ENCODE measurements at places on chromosomes 12 and 14.

GRCh38 chr12:56143217-56143616, 9.2 kb upstream of the MYL6B start:
- DNase-seq = no peak

- DNase-seq = no peak
Observed at GRCh38 chr14:42736408-42736807, 1129.7 kb downstream of the LRFN5 start.

GRCh38 chr12:88142610-88142991, 494 bp downstream of the TMTC3 start:
- DNase-seq = peak; percentile 13

DNA sequence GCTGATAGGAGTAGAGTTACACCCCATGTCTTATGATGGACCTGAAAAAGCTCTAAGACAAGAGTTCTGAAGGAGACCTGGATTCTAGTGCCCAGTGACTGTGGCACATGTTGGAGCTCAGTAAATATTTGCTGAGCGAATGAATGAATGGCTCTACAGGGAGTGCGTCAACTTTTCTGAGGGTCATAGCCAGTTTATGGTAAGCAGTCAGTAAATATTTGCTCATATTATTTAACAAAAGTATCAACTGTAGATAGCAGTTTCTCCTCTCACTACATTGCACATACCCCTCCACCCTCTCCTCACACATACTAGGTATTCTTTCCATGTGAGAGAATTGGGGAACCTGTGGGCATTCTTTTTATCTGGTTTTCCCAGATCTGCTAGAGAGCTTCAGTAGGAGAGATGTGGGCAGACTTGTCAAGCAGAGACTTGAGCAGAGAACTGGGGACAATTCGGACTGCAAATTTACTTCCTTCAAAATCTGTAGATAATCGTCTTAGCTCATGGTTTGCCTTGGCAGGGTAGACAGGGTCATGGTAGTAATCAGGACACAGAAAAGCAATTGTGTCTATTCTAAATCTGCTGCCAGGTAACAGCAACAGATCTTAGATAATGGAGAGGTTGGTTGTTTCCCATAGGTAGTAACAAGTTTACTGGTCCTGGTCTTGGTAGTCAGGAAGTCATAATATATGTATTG, 5.7 kb downstream of the SLC4A8 start:
- no peak for DNase-seq

DNA sequence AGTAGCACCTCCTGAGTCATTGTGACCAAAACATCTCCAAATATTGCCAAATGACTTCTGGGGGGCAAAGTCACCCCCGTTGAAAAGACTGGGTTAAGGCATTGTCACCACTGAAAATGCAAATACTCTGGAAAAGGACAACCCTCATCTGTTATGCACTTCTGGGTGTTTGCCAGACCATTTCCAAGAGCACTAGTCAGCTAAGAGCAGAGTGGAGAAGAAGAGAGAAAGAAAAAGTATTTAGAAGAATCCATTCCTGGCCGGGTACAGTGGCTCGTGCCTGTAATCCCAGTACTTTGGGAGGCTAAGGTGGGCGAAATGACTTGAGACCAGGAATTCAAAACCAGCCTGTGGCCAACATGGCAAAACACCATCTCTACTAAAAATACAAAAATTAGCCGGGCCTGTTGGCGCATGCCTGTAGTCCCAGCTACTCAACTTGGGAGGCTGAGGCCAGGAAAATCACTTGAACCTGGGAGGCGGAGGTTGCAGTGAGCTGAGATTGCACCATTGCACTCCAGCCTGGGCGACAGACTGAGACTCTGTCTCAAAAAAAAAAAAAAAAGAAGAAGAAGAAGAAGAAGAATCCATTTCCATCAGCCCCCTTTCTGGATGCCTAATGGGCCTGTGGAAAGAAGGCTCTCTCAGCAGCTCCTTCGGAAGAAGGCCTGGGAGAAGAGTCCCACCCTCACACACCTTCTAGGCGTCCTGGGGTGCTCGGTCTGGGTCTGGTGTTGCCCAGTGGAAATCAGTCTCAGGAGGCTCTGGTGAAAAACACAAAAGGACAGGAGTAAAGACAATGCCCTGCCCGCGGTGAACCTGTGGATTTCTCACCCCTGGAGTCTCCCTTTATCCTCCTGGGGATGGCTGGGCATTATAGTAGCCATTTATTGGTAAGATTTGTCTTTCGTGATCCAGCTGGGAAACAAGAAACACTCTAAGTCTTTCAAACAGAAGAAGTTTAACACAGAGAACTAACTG, 3.5 kb upstream of the LTBR start:
- DNase-seq = no peak

- DNase-seq = no peak
Observed at GRCh38 chr12:19689801-19690472, 250.6 kb downstream of the AEBP2 start.

DNA sequence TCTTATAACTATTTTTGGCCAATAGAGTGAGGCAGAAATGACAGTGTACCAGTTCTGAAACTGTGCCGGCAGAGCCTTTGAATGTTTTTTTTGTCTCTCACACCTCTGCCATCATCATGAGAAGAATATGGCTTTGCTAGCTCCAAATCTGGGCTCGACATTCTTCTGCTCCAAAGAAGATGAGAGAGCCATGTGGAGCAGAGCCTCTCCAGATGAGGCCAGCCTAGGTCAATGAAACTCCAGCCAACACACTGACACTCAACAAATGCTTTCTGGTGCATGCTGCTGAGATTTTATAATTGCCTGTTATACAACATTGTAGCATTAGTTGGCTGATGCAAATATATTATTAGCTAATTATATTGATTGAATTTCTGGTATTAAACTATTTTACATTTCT, 154.7 kb downstream of the SLC38A4 start:
- DNase-seq = no peak

- no peak for DNase-seq
Observed at GRCh38 chr14:96165493-96166436, 38.9 kb upstream of the BDKRB2 start.

- no peak for DNase-seq
Observed at GRCh38 chr14:78524766-78525165, 354.6 kb downstream of the NRXN3 start.

- peak; percentile 80 for DNase-seq
Observed at GRCh38 chr14:89701211-89702043, 253.1 kb downstream of the EFCAB11 start.

DNA sequence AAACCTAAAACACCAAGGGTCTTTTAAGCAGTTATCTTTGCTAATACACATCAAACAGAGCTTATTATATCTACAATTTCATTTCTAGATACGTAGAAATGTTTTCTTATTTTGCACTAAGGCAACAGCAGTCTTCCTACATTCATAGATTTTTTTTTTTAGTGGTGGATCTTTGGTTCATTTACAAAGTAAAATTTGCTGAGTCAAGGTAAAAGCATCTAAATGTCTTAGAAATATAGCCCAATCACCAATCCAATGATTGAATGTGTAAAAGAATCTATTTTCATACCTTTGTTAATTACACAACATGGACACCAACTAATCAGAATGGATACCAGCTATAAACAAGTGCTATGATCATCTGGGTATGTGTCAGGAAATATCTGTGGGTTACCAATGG, 272.2 kb upstream of the TMPO start:
- DNase-seq = no peak

DNA sequence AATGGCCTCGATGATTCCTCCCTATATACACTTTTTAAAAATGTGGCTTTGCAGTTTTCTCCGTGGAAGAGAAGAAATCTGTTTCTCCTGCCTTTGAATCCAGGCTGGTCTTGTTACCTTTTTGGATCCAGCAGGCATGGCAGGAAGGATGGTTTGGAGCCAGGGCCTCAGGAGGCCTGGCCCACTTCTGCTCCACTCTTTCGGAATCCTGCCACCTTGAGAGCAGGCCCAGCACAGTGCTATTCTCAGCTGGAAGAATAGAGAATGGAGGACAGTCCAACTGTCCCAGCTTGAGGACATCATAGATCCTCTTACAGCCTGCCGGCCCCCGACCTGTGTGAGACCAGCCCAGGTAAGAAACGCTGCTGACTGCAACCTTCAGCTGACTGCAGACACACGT, 421.5 kb downstream of the FUT8 start:
- DNase-seq = no peak

DNA sequence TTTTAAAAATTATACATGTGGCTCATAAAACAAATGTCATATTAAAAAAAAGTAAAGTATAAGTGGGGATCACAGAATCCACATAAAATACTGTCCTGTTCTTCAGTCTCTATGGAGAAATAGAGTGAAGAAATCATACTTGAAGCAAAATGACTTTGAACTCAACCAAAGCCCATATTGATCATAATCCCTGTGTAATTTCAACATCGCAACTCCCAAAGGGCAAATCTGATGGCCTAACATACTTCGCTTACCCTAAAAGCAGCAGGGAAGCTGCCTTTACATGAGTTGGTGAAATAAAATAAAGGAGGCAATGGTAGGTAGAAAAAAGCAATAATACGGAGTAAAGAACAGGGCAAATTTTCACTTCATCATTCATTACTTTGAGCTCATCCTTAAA, 101.8 kb downstream of the CEP128 start:
- DNase-seq = no peak

DNA sequence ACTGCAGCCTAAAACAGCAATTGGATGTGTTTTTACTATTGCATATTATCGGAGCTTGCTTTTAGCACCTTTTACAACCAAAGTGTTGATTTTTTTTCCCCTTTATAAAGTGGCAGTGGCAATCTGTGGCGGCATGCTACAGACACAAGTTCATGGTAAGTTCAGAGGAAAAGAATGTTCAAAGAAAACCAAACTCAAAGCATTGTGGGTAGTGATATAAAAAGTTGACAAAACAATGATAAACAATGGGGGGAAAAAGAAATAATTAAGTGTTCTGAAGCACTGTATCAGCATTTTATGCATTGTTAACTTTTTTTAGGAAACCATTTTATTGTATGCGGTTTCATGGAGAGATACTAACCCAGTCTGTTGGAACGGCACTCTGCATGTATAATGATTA, 492.0 kb upstream of the SOX5 start:
- DNase-seq = no peak

DNA sequence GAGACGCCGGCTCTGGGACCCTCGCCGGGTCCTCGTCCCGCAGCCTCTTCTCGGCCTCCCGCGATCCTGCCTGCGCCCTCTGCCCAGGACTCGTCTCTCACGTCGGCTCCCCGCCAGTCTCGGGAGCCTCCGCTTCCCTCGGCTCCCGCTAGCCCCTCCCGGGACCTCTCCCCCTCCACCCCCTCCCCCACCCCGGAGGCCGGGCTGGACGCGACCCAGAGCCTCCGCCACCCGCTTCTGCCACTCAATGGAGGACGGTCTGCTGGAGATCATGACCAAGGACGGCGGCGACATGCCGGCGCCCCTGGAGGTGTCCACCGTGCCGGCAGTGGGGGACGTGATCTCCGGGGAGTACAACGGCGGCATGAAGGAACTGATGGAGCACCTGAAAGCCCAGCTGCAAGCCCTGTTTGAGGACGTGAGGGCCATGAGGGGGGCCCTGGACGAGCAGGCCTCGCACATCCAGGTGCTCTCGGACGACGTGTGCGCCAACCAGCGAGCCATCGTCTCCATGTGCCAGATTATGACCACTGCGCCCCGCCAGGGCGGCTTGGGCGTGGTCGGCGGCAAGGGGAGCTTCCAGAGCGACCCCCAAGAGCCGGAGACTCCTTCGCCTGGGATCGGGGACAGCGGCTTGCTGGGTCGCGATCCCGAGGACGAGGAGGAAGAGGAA, 568 bp downstream of the CCDC184 start:
- DNase-seq = no peak

DNA sequence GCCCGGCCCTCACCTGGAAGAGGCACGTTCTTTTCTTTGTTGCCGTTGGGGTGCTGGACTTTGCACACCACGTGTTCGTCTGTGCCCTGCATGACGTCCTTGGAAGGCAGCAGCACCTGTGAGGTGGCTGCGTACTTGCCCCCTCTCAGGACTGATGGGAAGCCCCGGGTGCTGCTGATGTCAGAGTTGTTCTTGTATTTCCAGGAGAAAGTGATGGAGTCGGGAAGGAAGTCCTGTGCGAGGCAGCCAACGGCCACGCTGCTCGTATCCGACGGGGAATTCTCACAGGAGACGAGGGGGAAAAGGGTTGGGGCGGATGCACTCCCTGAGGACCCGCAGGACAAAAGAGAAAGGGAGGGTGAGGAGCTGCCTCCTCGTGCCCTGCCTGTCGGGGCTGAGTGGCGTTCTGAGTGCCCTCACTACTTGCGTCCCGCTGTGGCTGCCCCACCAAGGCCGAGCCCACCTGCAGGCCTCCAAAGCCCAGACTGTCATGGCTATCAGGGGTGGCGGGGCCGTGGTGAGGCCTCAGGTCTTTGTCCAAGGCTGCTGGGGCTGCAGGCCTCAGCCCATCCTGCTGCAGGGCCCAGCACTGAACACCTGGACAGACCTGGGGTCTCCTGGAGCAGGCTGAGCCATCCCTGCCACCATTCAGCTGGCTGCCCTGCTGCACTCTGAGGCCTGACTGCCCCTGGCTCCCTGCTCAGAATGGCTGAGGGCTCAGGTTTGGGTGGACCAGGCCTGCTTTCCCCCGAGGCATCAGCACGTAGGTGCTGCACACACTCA, 329.7 kb downstream of the TMEM121 start:
- DNase-seq = no peak

GRCh38 chr14:73014105-73014504, 12.8 kb downstream of the ZFYVE1 start:
- DNase-seq = peak; percentile 77

GRCh38 chr12:75944097-75944904, 87.3 kb downstream of the PHLDA1 start:
- no peak for DNase-seq

- no peak for DNase-seq
Observed at GRCh38 chr12:66999141-66999540, 270.0 kb upstream of the CAND1 start.

DNA sequence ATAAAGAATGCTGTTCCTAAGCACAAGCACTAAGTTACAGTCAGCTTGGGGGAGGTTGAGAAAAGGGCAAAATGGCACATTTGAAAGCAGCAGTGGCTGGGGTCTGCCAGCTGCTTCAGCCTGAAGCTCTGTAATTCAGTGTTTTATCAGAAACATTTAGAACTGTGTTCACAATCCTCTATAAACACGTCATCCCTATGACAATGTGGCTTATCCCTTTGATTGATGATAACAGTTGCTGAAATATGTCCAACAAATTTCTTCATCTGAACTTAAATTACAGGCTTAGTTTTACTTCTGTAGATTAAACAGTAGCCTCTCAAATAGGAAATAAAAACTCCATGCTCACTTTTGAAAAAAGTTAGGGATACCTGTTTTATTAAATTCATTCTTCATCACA, 108.8 kb downstream of the VEZT start:
- DNase-seq = no peak

GRCh38 chr14:58239244-58240195, 5.1 kb upstream of the PSMA3 start:
- peak; percentile 74 for DNase-seq

- DNase-seq = no peak
Observed at GRCh38 chr12:65696227-65696626, 128.1 kb upstream of the HMGA2 start.
